ENCODE measurements at places on chromosomes 7 and 10.

- no peak for DNase-seq
These were observed 35.2 kb downstream of the ATOH7 start for GRCh38 chr10:68196701-68197100.

- DNase-seq: peak; percentile 92
These were observed 8.0 kb upstream of the HSPB1 start for GRCh38 chr7:76294344-76295024.

GRCh38 chr10:97584060-97584797, at the start of gene HOGA1:
TSS of gene HOGA1 (plus strand) at chr10:97584389. CDS start at chr10:97584704, 315 bp downstream.
- no peak for DNase-seq

GRCh38 chr7:50751146-50751545, 31.6 kb downstream of the GRB10 start:
- peak; percentile 45 for DNase-seq

- no peak for DNase-seq
These were observed 1126.2 kb downstream of the TYW1 start for GRCh38 chr7:68122801-68123200.

GRCh38 chr7:20350518-20350951, 19.8 kb downstream of the ITGB8 start:
- DNase-seq: no peak

DNA sequence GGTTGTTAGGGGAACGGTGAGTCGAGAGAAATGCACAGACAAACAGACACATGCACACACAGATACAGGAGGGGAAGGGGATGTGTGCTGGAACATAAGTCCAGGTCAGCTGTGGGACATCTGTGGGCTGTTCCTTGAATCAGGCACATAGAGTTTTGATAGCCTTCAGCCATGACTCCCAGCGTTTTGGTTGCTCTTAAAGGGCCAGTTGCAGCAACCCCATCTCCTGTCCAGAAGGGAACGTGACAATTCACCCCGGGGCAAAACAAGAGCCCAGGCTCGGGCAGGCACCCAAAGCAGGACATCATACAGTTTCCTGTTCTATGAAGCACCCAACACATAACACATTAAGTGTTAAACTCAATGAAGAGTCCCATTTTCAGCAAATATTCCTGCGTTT, 9.6 kb downstream of the INSYN2A start:
- DNase-seq: no peak

GRCh38 chr10:48805411-48805810, 120.7 kb downstream of the WDFY4 start:
- DNase-seq: no peak

DNA sequence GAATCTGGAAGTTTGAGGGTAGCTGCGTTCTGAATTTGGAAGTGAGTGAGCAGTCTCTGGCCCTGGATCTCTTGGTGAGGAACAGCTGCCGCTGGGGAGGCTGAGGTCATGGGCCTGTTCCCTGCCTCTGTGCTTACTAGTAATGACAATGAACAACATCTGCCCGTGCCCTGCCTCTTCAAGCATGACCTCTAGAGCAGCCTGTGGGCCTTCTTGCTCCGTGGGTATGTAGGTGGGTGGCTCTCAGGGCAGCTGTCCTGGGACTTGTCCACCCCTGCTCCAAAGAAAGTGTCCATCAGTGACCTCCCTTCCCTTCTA, 186.2 kb downstream of the CXCL12 start:
- no peak for DNase-seq

DNA sequence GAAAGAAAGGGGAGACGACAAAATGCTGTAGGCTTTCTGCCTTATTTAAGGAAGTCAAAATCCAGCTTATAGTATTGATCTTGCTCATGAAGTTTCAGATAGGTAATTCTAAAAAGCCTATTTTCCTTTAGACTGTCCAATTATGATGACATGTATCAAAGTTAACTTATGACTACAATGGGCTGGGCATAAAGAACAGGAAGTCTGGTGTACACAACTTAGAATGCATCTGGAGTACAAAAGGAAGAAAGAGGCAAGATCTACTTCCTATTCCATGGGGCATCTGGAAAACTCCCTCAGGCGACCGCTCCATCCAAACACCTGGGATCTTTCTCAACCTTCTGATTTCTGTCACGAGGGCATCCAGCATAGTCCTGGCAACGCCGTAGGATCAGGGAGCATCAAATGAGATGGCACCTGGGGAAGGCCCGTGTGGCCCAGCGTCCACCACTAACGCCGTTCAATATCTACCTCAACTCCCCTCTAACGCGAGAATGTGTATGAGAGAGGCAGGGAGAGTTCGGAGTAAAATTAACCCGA, 512 bp downstream of the FAM24B start:
- peak; percentile 53 for DNase-seq

- DNase-seq: no peak
These were observed 145.4 kb downstream of the NEURL1 start for GRCh38 chr10:103638948-103639347.

- no peak for DNase-seq
These were observed 211.4 kb upstream of the KLF14 start for GRCh38 chr7:130945411-130945811.

- DNase-seq: no peak
These were observed 222.9 kb upstream of the MKLN1 start for GRCh38 chr7:131104596-131105293.

DNA sequence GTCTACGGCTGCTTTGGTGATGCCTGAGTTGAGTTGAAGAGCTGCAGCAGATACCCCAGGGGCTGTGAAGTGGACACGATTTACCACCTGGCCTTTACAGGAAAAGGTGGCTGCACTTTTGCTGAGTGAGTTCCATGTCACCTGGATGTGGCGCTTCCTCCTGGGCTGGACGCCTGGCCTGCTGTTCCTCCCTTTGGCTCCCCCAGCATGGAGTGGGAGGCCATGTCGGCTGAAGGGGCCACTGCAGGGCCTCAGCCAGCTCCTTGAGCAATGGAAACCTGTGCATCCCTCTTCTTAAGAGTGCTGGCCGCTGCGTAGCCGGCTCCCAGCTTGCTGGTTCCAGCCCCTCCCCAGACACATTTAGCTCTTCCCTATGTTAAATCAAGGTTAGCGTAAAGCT, 221.0 kb downstream of the GLRX3 start:
- no peak for DNase-seq

DNA sequence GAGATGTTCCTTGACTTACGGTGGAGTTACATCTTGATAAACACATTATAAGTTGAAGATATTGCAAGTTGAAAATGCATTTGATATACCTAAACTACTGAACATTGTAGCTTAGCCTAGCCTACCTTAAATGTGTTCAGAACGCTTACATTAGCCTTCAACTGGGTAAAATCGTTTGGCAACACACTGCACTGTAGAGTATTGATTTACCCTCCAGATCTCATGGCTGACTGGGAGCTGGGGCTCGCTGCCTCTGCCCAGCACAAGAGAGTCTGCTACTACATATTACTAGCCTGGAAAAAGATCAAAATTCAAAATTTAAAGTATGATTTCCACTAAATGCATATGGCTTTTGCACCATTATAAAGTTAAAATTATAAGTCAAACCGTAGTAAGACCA, 7.5 kb upstream of the AGR3 start:
- peak; percentile 41 for DNase-seq

GRCh38 chr10:122342293-122343134, 32.0 kb upstream of the PLEKHA1 start:
- peak; percentile 27 for DNase-seq

DNA sequence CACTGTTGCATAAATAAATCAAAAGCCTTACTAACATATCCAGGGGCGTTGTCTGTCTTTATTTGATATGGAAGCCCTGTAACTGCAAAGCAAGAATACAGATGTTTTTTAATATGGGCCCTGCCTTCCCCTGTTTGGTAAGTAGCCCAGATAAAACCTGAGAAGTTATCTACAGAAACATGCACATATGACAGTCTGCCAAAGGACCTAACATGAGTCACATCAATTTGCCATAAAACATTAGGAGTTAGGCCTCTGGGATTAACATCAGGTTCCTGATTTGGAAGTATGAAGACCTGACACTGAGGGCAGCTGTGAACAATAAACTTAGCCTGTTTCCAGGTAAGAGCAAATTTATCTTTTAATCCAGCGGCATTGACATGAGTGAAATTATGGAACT, 1588.8 kb downstream of the REEP3 start:
- no peak for DNase-seq

GRCh38 chr10:77442699-77443189, 194.9 kb downstream of the KCNMA1 start:
- DNase-seq: peak; percentile 70

Measured in NCI-H345 (cell line).